ENCODE measurements at places on chromosomes 1 and 21.

DNA sequence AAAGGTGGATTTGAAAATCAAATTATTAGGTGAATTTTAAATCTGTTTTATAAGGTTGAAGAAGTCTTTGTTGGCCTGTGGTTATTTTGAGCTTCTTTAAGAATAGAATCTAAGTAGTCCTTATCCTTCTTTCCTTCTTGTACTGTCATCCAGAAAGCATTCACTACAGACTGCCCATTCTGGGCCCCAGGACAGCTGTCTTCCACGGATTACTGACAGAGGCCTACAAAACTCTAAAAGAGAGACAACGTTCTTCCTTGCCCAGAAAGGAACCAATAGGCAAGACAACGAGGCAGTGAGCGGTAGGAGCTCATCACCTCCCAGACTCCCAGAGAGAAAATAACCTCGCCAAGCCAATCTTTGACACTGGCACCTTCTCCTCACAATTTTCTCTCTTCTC, 24.4 kb upstream of the PIGC start:
- no peak for DNase-seq

DNA sequence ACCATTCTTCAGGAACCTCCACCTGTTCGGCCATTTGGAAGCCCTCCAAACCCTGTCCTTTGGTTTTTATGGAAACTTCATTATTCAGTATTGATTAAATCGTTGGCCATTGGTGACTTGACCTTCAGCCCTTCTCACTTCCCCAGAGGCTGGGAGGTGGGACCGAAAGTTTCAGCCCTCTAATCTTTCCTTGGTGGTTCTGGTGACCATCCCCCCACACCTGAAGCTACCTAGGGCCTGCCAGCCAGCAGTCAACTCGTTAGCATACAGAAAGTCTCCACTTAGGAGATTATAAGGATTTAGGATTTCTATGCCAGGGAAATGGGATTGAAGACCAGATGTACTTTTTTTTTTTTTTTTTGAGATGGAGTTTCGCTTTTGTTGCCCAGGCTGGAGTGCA, 6.7 kb downstream of the DHX9 start:
- DNase-seq: no peak

DNA sequence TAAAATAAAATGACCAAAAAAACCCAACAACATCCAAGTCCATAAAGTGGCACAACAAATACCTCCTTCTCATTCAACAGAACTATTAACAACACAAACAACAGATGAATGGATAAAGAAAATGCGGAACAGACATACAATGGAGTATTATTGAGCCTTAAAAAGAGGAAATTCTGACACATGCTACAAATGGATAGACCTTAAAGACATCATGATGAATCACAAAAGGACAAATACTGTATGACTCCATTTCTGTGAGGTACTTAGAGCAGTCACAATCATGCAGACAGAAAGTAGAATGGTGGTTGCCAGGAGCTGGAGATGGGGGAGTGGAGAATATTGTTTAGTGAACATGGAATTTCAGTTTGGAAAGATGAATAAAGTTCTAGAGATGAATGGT, 42.6 kb downstream of the EYA3 start:
- no peak for DNase-seq

DNA sequence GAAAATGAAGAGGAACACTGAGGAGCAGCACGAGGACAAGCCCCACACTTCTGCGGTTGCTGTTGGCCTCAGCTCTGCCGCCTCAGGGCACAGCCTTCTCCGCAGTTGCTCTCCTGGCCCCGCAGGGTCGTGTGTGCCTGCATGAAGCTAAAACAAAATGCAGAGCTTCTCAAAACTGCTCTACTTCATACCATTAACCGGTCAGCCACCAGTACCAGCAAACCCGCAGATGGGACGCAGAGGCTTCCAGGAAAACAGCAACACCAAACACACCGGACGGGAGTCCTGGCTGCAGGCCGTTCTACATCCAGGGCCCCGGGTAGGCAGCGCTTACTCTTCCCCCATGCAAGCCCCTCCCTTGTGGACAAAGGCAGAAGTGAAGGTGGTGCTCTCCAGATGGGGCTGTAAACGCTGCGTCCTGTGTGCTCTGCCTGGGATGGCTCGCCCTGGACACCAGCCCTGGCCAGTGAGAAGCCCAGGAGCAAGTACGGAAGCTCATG, 7.1 kb upstream of the C1orf159 start:
- no peak for DNase-seq

DNA sequence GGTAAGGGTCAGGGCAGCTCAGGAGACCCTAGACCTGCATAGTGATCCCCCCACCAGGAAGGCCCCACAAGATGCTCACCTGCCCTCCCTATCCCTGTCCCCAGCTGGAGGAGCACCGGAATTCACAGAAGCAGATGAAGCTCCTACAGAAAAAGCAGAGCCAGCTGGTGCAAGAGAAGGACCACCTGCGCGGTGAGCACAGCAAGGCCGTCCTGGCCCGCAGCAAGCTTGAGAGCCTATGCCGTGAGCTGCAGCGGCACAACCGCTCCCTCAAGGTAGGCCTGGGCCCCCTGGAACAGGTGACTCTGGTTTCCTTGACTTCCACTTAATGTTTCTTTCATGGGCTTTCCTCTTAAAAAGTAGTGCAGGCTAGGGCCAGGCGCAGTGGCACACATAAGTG, 8.4 kb downstream of the TXLNA start:
- no peak for DNase-seq

DNA sequence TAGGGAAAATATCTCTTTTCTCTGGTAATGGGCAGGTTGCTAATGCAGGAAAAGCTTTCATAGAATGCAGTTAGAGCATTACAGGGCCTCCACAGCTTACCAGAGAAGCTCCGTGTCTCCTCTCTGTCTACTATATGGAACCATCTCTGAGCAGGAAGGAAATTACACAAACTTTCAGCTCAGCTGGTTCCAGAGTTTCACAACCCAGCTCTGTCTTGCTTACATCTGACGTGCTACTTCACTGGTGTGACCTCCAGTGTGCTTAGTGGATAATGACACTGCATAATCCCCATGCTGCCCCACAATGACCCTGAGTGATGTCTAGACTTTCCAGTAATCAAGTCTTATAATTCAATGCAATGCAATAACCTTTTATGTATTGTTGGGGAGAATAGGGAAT, 4.3 kb upstream of the FGGY start:
- DNase-seq: no peak

- no peak for DNase-seq
Measured at GRCh38 chr1:33382661-33383415, 48.1 kb downstream of the PHC2 start.

DNA sequence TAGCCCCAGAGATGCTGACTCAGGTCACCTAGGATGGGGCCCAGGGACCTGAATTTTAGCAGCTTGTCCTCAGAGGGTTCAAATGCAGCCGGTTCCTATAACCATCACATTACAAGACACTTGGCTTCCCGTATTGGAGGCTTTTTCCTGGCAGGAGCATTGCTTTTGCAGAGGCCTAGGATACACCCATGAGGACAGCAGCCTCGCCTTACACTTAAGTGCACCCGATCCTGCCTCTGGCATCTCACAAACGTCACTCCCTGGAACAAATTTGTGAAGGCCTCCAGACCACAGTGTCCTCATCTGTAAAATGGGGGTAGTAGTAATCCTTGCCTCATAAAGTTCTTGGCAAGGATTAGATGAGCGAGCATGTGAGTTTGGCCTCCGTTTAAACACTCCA, 130.0 kb downstream of the KAZN start:
- no peak for DNase-seq

DNA sequence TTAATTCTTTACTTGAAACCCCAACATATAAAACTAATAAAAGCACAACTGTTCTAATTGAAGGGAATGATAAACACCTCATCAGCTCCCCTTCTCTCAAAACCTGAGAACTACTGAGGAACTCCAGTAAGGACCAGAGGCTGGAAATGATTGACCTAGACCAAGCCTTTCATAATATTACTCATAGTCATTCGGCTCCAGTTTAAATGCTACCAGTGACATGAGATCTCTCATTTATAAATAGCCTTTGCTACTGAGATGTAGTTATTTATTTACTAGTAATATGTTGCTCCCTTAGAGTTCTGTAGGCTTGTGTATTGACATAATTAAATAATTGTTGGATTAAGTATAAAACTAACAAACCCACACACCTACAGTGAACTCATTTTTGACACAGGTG, 209.8 kb upstream of the PRMT6 start:
- DNase-seq: no peak

DNA sequence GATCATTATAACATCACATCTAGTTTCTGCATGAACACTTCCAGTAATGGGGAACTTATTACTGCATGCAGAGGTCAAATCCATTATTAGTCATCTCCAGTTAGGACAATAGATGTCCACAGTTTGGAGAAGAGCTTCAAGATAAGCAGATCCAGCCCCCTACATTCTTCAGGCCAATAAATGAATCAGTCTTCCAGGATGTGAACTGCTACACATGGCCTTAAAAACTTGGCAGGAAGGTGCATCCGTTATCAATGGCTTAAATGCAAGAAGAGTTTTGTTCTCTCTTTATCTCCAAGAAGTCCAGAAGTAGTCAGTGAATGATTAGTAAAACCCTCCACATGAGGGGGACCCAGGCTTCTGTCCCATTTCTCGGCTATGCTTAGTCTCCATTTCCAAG, 70.8 kb downstream of the DMRTA2 start:
- no peak for DNase-seq

DNA sequence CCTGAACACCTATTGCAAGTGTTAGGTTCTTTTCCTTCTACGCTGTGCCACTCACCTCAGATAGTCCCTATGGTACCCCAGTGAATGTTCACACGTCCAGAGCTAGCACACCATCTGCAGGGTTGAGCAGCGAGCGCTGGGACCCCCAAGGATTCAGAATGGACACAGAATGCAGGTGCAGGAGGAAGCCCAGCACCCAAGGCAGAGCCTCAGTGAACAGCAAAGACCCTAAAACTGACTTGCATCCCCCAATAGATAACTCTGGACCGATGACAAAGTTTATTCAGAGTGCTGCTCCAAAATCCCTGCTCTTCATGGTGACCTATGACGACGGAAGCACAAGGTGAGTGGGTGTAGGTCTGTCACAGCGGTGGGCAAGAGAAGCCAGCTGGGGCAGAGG, 15.1 kb upstream of the MX2 start:
- no peak for DNase-seq

GRCh38 chr1:204288021-204288588, 71.6 kb downstream of the PLEKHA6 start:
- no peak for DNase-seq

- DNase-seq: no peak
Measured at GRCh38 chr1:231265379-231265778, 24.4 kb downstream of the GNPAT start.

- DNase-seq: no peak
Measured at GRCh38 chr1:87136607-87137341, 191.9 kb upstream of the LMO4 start.

GRCh38 chr1:5616366-5617178, 375.7 kb downstream of the NPHP4 start:
- DNase-seq: no peak

DNA sequence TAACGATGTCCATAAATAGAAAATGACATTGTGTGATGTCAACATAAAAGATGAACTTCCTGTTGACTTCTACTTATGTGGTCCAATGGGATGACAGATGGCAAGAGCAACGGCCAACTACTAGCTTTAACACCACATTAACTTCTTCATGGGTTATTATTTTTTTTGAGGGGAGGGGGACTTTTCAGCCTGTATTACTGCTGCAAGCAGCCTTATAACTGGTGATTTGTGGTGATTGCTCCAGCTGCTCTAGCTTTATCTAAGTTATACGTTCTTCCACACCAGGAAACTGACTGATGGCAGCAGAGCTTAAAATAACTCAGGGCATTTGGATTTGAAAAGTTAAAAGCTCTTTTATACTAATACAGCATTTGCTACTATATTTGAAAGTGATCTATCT, 228.8 kb upstream of the B3GALT2 start:
- no peak for DNase-seq

DNA sequence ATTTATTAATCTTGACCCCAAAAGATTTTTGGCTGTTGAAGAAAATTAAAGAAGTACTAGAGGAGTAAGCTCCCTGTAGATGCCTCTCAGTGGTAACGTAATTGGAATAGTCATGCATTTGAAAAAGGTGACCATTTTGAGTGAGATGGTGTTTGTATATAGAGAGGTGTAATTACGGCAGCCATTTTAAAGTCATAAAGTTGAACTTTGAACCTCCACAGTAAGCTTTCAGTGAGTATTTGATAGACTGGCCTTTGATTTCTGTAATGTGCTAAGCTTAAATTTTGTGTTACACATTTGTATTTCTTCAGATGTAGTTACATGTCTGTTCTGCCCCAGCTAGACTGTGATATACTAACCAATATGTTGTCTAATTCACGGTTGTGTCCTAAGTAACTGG, 21.5 kb upstream of the TMCO2 start:
- DNase-seq: no peak

- no peak for DNase-seq
Measured at GRCh38 chr1:24195136-24195535, 8.0 kb upstream of the IFNLR1 start.

DNA sequence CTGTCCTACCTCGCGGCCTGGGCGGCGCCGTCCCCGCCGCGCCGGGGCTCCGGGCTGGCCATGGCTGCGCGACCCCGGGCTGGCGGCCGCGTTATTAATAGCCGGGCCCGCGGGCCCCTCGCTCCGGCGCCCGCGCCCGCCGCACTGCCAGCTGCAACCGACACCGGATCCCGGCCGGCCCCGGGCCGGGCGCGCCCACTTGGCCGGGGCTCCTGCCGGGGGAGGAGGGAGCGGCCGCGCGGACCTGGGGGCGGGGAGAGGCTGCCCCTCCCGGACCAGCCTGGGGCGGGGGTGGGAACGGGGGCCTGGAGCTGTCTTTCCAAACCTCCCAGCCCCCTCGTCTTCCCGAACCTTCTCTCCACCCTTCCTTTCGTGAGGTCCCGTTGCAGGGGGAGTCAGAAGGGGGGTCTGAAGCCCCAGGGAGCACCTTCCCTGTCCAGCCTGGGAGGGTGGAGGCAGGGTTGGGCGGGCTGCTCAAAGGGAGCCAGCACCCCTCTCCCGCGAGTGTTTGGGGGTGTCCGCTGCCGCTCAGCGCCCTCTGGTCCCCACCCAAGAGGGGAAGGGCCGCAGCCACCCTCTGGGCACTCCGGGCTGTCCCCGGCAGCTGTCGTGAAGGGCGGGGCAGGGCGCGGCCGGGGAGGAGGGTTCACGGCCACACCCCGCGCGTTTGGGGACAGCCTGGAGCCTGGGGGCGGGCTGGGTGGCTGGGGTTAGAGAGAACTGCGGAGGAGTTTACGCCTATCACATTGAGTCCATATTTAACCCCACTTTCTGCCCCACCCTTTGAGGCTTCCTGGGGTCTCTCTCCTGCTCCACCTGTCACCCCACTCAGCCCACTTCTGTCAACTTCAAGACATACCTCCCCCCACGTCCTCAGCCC, at the start of gene SYNC:
TSS of gene SYNC (minus strand) at position 172 of the 880 bp plus-strand sequence. CDS start at position 62, 110 bp downstream.
- DNase-seq: no peak

- DNase-seq: no peak
Measured at GRCh38 chr1:232845406-232845955, 40.3 kb downstream of the MAP10 start.

DNA sequence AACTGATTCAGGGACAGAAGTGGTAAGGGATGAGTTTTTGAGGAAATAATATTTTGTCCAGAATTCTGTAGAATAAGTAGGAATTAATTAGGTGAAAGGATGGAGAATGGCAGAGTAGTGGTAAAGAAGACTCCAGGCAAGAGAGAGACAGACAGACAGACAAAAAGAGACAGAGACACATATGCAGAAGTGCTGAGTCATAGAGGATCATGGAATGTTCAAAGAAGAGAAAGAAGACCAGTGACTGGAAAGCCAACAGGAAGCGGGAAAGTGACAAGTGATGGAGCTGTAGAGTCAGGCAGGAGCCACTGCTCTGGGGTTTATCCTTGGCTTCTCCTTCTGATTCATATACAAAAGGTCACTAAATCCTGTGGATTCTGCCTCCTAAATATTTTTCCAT, 85.9 kb downstream of the UROD start:
- no peak for DNase-seq

- no peak for DNase-seq
Measured at GRCh38 chr1:58089898-58090534, 456.5 kb downstream of the OMA1 start.

All from activated naive CD8-positive, alpha-beta T cell treated with anti-CD3 and anti-CD28 coated beads, Interleukin-2, amount 10 ng/mL, durations not matched to agents 7 days and 5 days (primary cell).